Heart right ventricle (tissue), 16 donors: ENCODE measurements at places on chromosomes 3 and 15. TPM values are rescaled to one million over a fixed set of nuclear protein-coding genes. Genes with fewer than 3 reads are reported as not detected.

- H3K27ac ChIP-seq = no peak overlapping the region
- peak; percentile 58 for DNase-seq
- no peaks in the 10 kb centered on the region for H3K27me3 ChIP-seq
Observed at GRCh38 chr15:93213281-93213680, 124.3 kb upstream of the RGMA start.

DNA sequence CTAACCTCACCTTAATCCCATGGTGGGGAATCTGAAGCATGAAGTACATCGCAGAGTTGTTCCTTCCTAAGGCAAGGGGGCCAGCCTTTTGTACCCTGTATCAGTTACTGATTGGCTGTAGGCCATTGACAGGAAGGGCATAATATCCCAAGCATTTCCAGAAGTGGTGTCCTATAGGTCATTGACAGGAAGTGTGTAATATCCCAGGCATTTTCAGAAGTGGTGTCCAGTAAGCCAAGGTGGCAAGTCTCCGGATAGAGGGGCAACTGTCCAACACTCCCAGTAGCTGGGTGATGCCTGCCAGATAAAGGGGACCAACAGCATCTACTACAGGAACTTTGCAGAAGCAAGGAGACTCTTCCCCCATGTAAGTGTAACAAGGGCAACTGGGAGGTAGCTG lies 52.1 kb upstream of the MYRIP start:
- H3K27me3 ChIP-seq = no peaks in the 10 kb centered on the region
- DNase-seq = no peak
- no peak overlapping the region for H3K27ac ChIP-seq
- no peaks in the 10 kb centered on the region for H3K36me3 ChIP-seq
- no peaks in the 10 kb centered on the region for H3K4me1 ChIP-seq

DNA sequence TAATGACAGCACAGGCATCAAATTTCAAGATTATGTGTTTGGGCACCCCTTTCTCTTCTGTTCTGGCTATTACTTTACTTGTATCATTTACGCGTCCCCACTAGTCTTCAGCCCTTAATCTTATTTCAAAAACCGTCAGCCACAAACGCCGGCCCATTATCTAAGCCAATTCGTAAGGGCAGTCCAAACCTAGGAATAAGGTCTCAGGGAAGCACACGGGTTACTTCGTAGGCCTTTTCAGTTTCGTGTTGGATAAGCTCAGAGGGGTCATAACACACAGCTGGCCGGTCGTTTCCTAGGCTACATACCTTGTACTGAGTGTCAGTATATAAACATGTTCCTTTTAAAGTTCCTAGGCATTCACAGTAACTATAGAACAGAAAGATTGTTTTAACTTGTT lies 5.1 kb upstream of the DNAAF4 start:
- no peaks in the 10 kb centered on the region for H3K4me1 ChIP-seq
- H3K4me3 ChIP-seq = no peak overlapping the region
- no peaks in the 10 kb centered on the region for H3K36me3 ChIP-seq
- no peaks in the 10 kb centered on the region for H3K27me3 ChIP-seq
- DNase-seq = no peak

DNA sequence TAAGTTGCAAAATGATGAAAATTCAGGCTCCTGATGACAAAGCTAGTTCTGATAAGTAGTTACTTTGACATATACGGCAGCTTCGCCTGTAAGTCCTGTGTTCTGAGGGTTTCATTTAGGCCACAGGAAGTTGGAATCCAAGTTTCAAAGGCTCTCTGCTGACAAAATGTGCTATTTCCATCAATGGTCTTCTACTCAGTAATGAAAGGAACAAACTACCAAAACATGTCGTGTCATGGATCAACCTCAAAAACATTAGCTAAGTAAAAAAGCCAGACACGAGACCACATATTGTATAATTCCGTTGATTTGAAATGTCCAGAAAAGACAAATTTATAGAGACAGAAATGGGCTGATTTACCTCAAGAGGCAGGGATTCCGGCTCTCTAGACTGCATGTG lies 22.5 kb downstream of the NGRN start:
- no peak overlapping the region for H3K27ac ChIP-seq
- no peaks in the 10 kb centered on the region for H3K27me3 ChIP-seq
- no peaks in the 10 kb centered on the region for H3K4me1 ChIP-seq
- H3K4me3 ChIP-seq = no peak overlapping the region

DNA sequence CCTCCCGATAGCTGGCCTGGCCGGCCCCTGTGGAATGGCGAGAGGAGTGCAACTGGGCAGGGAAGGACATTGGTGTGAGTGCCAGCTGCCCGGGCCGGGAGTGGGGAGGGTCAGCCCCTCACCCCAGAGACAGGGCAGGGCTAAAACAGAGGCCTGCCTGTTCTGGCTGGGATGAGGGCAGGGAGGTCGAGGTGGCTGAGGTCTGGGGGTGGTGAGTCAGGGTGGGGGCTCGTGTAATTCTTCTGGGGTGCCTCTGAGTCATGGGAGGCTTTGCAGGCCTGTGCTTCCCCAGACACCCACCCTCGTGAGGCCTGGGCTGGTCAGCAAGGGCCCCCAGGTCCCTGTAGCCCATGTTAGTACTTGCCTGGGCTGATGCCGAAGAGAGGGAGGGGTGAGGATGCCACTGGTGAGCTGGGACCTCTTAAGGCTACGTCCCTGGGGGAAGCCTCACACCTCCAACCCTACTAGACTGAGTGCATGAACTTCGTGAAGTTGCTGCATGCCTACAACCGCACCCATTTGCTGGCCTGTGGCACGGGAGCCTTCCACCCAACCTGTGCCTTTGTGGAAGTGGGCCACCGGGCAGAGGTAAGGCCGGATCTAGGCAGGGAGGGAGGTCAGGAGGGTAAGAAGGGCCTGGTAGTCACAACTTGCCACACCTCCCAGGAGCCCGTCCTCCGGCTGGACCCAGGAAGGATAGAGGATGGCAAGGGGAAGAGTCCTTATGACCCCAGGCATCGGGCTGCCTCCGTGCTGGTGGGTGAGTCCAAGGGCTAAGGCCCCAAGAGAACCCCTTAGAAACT lies 1.7 kb downstream of the SEMA3B start:
- peak overlapping the region; percentile 81 for H3K27ac ChIP-seq
- H3K4me3 ChIP-seq = no peak overlapping the region
- no peak for DNase-seq

Gene CPLX3
- 1.2 TPM for total RNA-seq

Gene LRTM1
- not detected for total RNA-seq
